ENCODE measurements at places on chromosomes 12 and 14.

GRCh38 chr14:32457213-32457920 is 128.3 kb downstream of the AKAP6 start:
- DNase-seq: no peak

DNA sequence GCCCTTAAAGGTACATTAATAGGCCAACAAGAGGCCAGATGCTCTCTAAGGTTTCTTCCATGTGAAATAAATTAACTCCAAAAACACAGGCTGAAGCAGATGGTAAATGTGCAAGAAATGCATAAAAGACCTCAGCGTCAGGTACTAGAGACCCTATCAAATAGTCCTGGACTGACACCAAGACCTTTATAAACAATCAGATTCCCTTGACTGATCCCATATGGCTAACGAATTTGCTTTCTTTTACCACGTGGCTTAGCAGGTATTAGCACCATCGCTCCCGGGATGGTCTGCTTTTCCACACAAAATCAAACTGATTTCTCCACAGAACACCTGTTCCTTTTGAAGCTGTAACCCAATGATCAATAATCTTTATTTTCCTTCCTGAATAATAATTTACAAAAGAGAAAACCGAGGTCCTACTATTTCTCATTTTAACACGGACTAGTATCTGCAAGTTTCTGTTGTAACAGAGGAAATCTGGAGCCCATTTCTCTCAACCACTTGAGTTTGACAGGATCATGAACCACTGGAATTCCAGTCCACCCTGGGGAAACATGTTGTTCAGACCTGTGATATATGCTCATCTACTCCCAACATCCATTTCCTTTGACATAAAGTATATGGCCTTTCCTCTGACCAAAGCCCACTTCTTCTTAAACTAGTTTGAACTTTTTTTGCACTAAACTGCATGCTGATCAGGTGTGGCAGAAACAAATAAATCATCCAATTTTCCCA is 48.2 kb upstream of the DAAM1 start:
- no peak for DNase-seq

GRCh38 chr14:53655080-53655785 is 301.4 kb downstream of the BMP4 start:
- DNase-seq: no peak

GRCh38 chr12:93571925-93572711 is at the start of gene SOCS2:
TSS of gene SOCS2 (plus strand) at chr12:93572675. CDS start at chr12:93572898, 223 bp downstream.
- DNase-seq: no peak

DNA sequence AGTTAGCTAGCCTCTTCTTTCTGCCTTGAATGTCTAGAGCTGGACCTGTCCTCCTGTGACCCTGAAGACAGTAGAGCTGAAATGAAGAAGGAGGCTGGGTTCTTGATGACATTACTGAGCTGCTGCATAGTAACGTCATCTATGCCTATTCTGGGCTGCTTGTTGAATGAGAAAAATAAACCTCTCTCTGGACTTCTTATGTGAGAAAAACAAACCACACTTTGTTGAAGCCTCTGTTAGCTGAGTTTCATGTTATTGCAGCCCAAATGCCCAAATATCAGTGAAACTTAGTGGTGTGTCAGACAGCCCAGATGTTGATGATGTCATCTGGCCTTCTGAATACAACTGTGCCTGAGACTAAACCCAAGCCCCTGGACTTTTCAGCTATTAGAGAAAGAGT is 67.0 kb upstream of the MAX start:
- DNase-seq: no peak

Data from activated CD4-positive, CD25-positive, alpha-beta regulatory T cell treated with anti-CD3 and anti-CD28 coated beads, Interleukin-2, amount 50 U/mL, for 16 hours (primary cell).